ENCODE measurements at places on chromosomes 11 and 22.

DNA sequence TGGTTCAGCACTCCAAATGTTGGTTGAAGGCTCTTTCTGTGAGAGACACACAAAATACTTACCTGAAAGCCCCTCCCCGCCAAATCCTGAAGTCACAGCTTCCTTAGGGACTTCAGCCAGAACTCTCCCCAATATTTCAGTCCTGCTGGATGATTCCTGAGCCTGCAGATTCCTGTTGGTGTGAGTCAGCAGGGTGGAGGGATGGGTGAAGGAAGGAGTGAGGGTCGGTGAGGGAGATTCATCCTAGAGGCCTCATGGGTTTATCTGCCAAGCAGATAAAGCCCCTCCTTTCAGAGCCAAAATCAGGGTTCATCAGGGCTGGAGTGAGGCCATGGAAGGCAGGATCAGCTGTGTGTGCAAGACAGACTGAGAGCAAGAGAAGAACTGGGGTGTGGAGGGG is 37.9 kb downstream of the SMIM38 start:
- DNase-seq = no peak

DNA sequence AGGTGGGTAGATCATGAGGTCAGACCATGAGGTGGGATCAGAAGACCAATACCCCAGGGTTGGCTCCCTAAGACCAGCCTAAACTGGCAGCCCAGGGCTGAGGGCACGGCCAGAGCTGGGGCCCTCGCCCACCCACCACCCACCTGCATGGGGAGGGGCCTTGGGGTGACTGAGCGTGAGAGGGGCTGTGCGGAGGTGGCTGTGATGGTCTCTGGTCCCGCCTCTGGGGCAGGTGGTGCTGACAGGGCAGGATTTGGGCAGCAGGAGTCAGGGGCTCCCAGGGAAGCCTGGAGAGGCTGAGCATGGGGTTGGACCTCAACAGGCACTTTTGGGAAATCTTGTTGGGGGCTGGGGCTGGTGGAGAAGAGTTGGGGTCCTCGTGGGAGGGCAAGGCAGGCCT is 39.8 kb upstream of the MUC5AC start:
- no peak for DNase-seq

DNA sequence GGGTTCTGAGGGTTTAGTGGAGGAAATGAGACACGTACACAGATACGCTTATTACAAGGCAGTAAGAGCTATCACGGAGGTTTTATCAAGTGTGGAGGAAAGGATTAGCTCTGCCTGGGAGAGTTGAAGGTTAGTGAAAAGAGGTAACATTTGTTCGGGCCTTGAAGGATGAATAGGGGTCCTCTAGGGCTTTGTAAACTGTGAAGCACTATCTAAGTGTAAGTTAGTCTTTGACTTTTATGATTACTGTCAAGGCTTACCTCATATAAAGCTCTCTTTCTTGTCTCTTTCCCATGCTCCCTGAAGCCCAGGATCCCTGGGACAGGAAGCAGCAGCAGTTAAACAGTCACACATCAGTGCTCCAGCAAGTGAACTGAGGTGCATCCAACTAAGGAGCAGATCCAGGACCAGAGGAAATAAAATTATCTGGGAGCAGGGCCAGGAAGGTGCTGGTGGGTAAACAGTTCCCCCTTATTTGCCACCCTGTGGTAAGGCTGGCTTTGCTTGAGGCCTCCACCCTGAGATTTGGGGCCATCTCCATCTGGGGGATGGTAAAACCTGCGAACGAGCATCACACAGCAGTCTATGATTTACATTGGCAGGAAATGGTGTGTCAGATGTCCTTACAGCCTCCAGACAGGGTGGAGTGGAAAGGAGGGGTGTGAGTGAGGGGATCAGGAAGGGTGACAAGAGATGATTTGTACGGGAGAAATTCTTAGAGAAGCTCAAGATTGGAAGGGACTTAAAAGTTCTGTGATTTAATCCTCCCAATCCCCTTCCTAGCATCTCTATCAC is 27.2 kb downstream of the GVQW3 start:
- peak; percentile 54 for DNase-seq

GRCh38 chr11:1870721-1871466 is 18.0 kb downstream of the LSP1 start:
- DNase-seq = no peak

GRCh38 chr11:120228794-120229384 is 11.1 kb upstream of the POU2F3 start:
- no peak for DNase-seq

GRCh38 chr22:35349704-35350538 is 31.0 kb upstream of the HMOX1 start:
- DNase-seq = peak; percentile 72

Measured in SHP77 (cell line).